ENCODE measurements at places on chromosomes 7 and 10. TPM values are rescaled to one million over a fixed set of nuclear protein-coding genes. Genes with fewer than 3 reads are reported as not detected.

The EFCAB10 gene
- total RNA-seq = 0.26 TPM

The DEPP1 gene
- 11.5 TPM for total RNA-seq

The CUEDC2 gene
- 133 TPM for total RNA-seq

The RAPGEF5 gene
- total RNA-seq = 1.8 TPM

The GTF2IRD1 gene
- total RNA-seq = 16.5 TPM

The CPXM2 gene
- 1.8 TPM for total RNA-seq

The SLC25A28 gene
- total RNA-seq = 7.6 TPM

The FMC1 gene
- total RNA-seq = 15.3 TPM

The NUTM2E gene
- total RNA-seq = 0.13 TPM

The SEMA3D gene
- 1.6 TPM for total RNA-seq

The MEOX2 gene
- 0.13 TPM for total RNA-seq

All from epithelial cell of alveolus of lung (primary cell).